ENCODE measurements at places on chromosomes 13 and 19.

GRCh38 chr13:113329656-113330312, 32.7 kb downstream of the LAMP1 start:
- DNase-seq: no peak

DNA sequence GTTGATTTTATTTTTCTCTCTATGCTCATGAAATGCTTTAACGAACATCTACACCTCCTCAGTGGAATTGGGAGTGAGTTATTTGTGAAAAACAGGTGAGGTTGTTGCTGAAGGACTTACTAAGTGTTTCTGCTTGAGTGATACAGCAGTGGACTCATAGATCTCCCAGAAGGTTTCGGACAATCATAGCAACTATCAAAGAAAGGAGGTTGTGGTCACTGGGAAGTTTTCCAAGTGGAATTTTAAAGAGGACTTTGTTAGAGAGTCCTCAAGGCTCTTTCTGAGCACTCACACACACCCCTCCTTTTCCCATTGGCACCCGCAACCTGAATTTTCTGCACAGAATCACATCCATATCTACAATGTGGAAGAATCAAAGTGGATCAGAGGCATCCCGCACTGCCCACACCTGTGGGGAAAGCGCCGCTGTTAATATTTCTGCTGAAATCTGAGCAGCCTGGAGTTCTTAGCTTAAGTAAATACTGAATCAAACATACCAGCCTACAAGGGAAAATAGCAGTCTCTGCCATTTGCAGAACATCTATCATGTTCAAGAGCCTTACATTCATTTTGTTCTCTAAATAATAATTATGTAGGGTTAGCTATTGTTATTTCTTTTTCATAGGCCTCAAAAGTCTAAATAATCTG, 719.4 kb downstream of the DIAPH3 start:
- DNase-seq: no peak

DNA sequence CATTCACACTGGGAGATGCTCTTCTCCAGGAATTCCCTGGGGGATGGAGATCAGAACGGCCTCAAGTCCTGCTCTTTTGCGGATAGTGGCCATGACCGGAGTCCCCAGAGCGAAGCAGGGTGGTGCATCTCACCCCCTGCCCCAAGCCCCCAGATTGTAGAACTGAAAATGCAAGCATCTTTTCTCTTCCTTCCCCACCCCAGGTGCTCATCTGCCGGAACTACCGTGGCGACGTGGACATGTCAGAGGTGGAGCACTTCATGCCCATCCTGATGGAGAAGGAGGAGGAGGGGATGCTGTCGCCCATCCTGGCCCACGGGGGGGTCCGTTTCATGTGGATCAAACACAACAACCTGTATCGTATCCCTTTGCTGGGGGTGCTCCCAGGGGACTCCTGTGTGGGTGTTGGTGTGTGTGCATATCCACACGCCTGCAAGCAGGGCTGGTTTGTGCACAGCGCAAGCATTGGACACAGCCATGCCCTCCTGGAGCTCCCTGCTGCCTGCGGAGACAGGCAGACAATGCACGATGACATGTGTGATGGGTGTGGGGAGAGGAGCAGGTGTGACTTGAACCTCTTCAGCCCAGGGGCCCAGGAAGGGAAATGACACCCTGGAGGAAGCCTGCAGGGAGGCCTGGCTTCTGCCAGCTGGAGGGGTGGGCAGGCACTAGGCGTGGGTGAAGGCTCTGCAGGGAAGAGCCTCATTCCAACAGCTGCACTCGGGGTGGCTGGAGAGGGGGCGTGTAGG, 5.7 kb downstream of the AP1M1 start:
- no peak for DNase-seq

DNA sequence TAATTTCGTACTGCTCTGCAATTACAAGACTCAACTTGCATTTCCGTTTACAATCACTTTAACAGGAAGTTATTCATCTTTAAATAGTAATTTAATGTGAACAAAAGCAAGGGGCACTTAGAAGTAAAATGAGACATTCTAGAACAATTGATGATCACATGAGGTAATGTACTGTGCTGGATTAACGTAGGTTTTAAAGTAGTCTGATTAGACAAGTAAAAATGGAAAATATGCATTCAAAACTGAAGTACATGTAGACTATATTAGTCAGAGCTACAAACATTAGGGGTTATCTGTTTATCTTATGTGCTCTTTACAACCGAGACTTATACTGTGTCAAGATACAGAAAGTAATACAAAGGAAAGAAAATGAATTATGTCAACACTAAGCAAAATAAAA, 1528.0 kb downstream of the SLITRK5 start:
- no peak for DNase-seq

DNA sequence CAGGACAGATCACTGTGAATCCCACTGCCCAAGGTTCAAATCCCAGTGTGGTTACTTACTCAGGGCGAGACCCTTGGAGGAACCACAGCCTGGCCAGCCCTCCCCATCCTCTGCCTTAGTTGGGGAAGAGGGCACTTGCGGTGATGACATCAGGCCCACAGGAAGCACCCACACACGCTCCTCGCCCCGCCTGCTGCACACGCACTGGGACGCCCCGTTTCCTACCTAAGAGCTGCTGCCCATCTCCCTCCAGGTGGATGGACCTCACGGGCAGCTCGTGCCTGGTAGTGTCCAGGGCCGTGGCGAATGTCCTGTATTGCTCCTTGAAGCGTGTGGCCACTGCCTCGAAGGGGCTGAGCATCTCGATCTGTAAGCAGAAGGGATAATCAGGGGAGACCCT, 19.6 kb downstream of the HAUS8 start:
- no peak for DNase-seq

GRCh38 chr13:100447831-100448230, 140.8 kb downstream of the GGACT start:
- DNase-seq: no peak

GRCh38 chr13:110183910-110184309, 123.0 kb downstream of the COL4A1 start:
- DNase-seq: no peak

- no peak for DNase-seq
Observed at GRCh38 chr13:94993616-94994015, 281.3 kb upstream of the SOX21 start.

DNA sequence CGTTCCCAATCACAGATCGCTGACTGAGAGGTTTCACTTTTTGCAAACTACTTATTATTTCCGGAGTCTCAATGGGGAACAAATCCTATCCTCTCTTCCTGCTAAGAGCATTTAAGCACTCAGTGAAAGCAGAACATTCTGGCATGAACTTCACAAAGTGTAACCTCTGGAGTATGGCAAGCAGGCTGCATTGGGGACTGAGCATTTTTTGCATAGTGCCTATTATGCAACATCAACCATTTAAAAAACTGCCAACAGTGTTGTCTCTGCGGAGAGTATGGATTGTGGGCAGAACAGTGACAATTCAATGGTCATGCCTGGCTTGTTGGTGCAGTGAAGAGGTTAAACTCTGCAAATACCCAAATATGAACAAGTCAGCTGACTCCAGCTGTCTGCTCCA, 484.6 kb downstream of the OLFM4 start:
- DNase-seq: no peak

DNA sequence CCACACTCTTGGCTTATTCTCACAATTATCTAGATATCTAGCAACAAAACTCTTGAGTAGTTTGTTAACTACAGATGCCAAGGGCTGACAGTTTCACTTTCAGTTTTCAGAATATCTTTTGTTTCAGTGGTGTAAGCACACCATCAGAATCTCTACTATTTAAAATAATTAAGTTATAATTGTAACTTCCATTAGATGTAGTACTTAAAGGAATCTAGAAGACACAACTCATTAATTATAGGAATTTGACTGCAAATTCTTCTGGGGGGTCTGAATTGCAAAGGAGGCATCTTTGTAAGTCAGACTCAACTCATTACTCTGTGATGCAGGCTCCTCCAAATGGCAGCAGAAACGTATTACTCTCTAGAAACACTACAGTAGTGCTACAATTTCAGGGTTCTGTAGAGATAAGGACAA, 44.9 kb upstream of the USPL1 start:
- no peak for DNase-seq

- DNase-seq: no peak
Observed at GRCh38 chr13:99996381-99996973, 14.9 kb downstream of the ZIC2 start.

- peak; percentile 70 for DNase-seq
Observed at GRCh38 chr13:98476106-98476505, 100.8 kb downstream of the STK24 start.

DNA sequence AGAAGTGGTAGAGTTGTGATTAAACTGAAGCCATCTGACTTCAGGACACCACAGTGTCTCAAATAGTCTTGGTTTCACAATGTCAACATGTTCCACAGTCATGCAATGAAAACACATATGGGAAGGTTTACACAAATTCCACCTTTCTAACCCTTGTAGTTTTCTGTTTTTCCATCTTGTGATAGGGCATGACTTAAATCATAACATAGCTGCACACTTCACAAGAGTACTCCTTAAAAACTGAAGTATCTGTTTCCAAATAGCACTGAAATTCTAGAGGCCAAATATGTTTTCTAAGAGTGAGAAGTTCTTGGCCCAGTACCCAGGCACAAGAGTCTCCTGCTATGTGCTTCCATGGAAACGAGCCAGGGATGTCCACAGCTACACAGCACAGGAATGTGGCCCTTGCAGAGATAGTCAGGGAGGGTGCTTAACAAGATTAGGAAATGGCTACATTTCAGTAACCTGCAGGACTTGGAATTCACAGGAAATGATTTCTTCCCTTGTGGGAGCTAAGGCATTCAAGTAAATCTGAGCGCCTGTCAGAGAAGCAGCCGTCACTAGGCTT, 269.1 kb downstream of the NDFIP2 start:
- no peak for DNase-seq

DNA sequence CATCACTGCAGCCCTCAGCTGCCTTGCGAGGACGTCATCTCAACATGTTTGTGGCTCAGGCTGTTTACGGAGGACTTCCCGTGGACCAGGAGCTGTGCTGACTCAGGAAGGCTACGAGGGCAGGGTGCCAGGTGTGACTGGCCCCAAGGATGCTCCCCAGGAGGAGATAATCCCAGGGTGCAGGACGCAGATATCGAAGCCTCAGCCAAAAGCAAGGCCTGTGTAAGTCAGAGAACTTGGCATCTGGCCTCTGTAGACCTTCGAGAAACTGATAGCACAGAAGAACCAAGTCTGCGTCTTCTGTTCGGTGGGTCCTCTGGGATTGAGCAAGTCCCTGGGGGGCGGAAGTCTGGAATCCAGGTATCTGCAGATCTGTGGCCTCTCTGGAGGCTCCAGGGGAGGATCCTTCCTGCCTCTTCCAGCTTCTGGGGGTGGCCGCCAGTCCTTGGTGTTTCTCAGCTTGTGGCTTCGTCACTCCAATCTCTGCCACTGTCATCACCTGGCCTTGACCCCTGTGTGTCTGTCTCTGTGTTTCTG, 2.6 kb upstream of the DOHH start:
- no peak for DNase-seq

DNA sequence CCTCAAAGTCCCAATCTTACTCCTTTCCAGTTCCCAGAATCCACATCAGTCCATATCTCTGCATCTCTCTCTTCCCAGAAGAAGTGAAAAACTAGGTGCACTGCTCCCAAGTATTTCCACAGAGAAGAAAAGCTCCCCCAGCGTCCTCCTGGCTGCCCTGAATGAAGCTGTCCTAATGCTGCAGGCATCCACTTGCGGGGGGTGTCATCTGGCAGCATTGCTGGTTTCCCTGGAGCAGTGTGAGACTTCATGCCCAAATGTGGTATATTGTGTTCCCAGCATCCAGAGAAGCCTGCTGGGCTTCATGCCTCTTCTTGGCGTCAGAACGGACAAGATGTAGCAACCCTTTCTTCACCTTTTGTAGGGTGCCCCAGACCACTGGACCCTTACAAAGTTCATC, 32.9 kb upstream of the ARHGEF7 start:
- no peak for DNase-seq

DNA sequence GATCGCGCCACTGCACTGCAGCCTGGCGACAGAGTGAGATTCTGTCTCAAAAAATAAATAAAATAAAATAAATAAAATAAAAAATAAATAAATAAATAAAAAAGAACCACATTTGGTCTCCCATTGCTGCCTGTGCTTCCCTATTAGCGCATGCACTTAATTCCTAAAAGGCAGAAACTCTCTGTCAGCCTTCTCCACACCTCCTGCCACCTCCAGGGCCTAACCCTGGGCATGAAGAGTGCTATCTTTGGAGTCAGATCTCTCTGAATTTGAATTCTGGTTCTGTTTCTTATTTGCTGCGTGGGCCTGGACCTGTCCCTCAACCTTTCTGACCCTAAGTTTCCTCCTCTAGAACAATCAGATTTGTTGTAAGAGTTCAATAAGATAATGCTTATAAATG, 11.3 kb downstream of the NCAN start:
- DNase-seq: no peak

DNA sequence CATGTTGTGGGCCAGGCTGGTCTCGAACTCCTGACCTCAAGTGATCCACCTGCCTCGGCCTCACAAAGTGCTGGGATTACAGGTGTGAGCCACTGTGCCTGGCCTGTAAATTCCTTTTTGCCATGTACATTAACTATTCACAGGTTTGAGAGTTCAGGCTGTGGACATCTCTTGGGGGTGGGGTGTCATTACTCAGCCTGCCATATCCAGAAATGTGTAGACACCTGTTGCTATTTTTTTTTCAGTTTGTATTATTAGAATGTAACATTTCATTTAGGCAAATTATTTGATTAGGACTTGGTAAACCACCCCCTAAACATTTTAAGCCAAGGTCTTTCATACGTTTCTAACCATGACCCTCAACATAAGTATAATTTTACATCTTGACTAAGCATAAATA, 20.5 kb downstream of the ZNF227 start:
- DNase-seq: no peak

GRCh38 chr13:23643338-23644125, 73.3 kb downstream of the TNFRSF19 start:
- no peak for DNase-seq

GRCh38 chr19:19537075-19538048, 703 bp upstream of the CILP2 start:
- no peak for DNase-seq

GRCh38 chr19:4181053-4181508, 1.3 kb downstream of the SIRT6 start:
- DNase-seq: no peak

DNA sequence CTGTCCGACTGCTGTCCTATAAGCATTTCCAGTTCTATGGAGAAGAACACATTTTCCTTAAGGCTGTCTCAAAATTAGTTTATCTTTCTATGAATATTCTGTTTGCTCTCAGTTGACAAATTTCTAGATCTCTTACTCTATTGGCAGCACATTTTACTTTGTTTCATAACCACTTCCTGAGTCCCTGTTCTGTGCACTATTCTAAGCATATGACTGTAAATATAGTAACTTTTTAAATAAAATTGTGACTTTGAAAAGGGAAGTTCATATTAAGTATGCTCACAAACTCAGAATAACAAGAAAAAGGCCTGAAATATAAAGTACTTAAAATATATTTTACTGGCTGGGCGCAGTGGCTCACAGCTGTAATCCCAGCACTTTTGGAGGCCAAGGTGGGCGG, 56.5 kb upstream of the HTR2A start:
- no peak for DNase-seq

DNA sequence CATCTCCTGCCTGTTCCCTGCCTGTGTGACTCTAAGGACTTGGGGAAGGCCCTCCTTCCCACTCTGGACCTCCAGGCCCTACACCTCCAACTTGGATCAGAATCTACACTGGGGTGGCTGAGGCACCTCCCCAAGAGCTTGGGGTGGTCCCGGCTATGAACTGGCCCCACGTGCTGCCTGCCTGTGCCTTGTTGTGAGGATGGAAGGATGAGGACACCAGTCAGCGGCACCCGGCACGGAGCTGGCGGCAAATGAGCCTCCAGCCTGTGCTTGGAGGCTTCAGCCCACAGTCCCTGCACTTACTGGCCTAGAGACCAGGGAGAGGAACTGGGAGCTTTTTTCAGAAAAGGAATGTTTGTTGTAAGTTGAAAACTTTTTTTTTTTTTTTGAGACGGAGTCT, 8.5 kb downstream of the AKAP8 start:
- DNase-seq: no peak

- no peak for DNase-seq
Observed at GRCh38 chr13:94583926-94584325, 12.0 kb downstream of the TGDS start.
